OCI-M1 (cell line): ENCODE measurements at places on chromosomes 5 and 9.

- no peak for DNase-seq
Observed at GRCh38 chr5:72046106-72046505, 61.2 kb upstream of the MAP1B start.

DNA sequence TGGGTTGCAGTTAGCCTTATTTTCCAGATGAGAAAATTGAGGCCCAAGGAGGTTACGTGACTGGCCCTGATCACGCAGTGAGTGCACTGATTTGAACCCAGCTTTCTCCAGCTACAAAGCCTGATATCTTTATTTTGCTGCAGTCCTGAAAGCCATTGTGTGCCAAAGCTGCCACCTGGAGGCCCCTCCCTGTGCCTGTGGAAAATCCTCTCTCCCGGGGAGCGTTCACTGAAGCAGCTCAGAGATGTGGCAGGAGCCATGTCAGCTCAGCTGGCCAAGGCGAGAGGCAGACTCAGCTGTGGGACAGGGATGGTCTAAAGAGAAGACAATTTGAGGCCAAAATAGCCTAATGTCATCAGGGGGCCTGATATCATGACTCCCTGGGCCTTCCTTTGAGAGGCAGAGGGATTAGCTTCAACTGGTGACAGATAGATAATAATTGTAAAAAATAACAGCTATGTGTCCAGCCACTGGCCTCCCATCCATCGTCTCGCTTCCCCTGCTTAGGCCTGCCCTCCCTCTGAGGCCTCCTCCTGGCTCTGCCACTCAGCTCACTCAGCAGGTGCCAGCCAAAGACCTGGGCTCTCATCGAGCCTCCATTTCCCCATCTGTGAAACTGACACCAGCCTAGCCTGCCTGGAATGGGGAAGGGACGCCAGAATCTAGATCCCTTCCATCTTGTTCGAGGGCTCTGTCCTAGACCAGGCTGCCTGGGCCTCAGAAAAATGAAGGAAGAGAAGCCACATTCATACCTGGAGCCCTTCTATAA lies 74.3 kb upstream of the GGTA1 start:
- no peak for DNase-seq

GRCh38 chr5:132265336-132266030 lies 8.0 kb downstream of the PDLIM4 start:
- DNase-seq, result no peak

DNA sequence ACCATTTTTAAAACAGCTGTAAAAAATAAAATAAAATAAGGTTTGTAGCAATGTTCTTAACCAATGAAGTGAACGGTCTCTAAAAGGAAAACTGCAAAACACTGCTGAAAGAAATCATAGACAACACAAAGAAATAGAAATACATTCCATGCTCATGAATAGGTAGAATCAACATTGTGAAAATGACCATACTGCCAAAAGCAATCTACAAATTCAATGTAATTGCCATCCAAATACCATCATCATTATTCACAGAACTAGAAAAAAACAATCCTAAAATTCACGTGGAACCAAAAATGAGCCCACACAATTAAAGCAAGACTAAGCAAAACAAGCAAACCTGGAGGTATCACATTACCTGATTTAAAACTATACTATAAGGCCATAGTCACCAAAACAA lies 67.6 kb upstream of the RGMB start:
- no peak for DNase-seq

GRCh38 chr5:102971676-102972293 lies 148.2 kb downstream of the GIN1 start:
- peak; percentile 52 for DNase-seq

DNA sequence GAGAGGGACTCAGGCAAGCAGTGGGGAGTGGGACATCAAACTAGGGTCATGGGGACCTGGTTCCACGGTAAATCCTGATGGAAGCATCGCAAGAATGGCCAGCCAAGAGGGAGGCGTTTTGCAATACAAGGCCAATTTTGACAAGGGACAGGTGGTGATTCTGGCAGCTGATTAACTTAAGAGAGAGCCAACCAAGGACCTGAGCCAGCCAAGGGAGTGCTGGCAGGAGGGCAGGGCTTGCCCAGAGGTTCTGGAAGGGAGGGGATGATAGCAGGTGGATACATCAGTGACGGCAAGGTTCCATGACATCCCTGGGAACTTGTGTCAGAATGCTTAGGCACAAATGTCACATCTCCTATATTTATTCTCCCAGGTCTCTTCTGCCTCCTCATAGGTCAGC lies 32.8 kb upstream of the PUM3 start:
- no peak for DNase-seq

DNA sequence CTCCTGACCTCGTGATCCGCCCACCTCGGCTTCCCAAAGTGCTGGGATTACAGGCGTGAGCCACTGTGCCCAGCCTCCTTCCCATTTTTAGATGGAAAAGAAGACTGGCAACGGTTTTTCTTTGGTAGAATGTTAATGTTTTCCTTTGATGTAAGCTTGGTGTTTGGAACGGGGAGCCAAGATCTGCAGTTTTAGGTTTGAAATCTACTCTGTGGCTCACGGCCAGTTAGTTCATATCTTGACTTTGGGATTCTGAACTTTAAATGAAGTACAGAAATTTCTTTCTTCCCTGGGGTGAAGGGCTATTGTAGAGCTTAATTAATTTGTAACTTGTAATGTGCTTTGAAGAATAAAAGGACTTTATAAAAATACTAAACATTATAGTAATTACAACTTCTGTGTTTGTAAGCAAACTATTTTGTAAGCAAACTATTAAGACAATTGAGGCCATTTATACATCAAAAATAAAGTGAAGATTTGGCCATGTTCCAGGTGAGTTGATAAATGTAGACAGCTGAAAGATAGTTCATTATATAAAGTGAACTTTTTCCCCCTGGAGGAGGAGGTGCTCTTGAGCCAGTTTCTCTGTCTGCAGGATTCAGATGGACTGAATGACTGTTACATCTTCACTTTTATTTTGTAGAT lies 117.1 kb upstream of the TUT7 start:
- no peak for DNase-seq

DNA sequence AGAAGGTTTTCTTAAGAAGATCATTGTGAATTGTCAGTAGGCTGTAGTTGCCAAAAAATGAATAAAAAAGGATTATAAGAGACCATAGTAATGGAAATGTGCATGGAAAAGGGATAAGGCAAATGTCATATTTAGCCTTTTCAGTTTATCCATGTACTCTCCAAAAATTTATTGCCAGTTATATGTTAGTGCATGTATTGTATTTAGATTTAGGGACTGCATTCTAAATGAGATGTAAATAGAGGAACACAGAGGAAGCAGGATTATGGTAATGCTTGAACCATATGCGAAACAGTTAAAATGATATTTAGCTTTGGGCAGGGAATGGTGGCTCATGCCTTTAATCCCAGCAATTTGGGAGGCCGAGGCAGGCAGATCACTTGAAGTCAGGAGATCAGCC lies 33.0 kb downstream of the DDX46 start:
- DNase-seq, result no peak

- DNase-seq, result no peak
Observed at GRCh38 chr9:114098936-114099668, at the start of gene KIF12. Gene KIF12 (minus strand): TSS chr9:114099292. CDS start chr9:114099276, 16 bp downstream.

DNA sequence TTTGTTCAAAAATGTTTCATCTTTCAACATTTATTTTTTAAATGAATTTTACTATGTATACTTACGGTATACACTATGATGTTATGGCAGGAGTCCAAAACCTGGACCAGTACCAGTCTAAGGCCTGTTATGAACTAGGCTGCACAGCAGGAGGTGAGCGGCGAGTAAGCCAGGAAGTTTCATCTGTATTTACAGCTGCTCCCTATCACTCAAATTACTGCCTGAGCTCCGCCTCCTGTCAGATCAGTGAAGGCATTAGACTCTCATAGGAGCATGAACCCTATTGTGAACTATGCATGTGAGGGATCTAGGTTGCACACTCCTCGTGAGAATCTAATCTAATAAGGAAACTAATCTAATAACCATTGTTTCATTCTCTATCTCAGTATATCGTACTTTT lies 715.5 kb upstream of the PTPRD start:
- no peak for DNase-seq

DNA sequence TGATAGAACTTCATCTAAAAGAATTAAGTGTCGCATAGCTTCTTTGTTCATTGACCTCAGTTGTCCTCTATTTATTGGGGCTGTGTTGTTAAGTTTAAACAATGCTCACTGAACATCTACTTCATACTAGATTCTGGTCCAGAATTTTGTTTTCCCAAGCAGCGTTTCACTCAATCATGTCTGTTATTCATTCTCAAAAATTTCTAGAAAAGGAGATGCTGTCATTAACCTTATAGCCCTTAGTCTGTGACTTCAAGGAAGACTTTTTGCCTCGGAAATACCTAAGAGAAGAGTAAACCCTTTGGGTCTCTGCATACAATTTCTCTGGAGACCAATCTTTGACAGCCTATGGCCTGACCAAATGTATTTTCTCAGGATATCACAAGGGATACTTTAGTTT lies 171.7 kb downstream of the FGF1 start:
- DNase-seq, result no peak

DNA sequence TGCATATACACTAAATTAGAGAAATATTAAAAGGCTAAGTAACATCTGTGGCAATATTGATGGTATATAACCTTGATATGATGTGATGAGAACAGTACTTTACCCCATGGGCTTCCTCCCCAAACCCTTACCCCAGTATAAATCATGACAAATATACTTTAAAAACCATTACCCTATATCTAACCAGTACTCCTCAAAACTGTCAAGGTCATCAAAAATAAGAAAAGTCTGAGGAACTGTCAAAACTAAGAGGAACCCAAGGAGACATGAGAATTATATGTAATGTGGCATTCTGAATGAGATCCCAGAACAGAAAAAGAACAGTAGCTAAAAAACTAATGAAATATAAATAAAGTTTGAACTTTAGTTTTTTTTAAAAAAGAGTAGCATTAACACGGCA lies 7.3 kb upstream of the IFNB1 start:
- no peak for DNase-seq

- DNase-seq, result no peak
Observed at GRCh38 chr5:32233696-32234447, 59.8 kb upstream of the GOLPH3 start.

DNA sequence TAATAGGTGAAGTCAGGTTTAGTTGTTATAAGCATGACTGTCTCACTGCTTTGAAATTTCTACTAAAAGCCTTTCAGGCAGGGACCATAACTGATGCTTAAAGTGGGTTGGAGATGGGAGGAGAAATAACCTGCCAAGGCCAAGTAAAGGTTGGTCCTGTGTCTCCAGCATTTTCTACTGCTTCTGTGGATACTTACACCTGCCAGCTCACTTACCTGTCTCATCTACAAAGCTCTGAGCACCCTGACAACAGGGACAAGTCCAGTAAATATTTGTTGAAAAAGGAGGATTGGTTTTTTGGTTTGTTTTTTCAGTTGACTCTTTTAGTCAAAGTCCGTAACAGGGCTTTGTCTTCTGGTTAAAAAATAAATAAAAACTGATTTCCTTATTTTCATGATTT lies 38.6 kb downstream of the GRAMD2B start:
- no peak for DNase-seq

GRCh38 chr5:133713209-133713608 lies 100.9 kb upstream of the FSTL4 start:
- no peak for DNase-seq

DNA sequence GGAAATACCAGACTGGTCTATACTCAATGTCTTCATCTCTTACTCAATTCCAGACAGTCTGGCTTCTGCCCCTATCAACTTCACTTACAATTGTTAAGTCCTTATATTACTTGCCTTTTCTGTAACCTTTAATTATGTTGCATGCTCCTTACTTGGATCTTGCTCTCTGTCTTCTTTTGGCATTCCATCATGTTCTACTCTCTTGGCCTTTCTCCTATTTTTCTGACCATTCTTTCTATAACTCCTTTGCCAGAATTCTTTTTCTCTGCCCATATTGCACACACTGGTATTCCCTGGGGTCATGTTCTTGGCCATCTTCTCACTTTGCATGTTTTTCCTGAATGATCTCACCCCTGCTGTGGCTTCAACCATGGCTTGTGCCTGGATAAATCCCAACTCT lies 209.8 kb upstream of the ZNF462 start:
- no peak for DNase-seq

DNA sequence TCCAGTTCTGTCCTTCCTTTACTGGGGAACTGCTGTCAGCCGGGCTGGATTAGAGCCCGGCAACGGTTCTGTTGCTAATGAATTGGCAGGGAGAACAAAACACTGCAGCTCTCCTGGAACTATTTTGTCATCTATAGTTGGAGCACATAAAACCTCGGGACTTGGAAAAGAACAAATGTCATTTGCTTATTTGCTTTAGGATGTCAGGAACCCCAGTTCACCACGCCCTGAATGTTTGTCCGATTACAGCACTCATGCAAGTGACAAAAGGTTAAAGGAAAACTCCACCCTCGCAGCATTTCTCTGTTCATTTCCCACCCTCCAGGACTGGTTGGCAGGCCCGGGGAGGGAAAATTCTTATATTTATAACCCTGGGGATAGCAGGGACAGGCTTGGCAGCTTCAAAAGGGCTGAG lies 66.4 kb upstream of the PLPP1 start:
- DNase-seq, result no peak

GRCh38 chr5:143309661-143310431 lies 93.6 kb downstream of the NR3C1 start:
- DNase-seq, result no peak

DNA sequence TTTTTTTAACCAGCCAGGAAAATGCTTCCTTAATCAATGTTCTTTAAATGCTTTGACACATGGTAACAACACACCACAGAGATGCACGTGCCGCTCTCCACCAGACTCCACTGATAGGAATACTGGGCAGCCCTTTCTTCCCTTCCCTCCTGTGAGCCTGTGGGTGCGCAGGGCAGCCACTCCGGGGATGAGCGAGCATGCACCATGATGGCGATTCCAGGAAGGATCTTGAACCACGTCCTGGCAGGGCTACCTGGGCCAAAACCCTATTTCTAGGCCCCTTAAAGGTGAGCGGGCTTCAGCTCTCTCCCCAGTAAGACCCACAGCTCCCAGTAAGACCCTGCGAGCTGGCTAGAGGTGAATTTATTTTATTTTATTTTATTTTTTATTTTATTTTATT lies 128.2 kb downstream of the MVB12B start:
- DNase-seq, result no peak

GRCh38 chr9:123609844-123610243 lies 253.8 kb downstream of the CRB2 start:
- DNase-seq, result no peak

DNA sequence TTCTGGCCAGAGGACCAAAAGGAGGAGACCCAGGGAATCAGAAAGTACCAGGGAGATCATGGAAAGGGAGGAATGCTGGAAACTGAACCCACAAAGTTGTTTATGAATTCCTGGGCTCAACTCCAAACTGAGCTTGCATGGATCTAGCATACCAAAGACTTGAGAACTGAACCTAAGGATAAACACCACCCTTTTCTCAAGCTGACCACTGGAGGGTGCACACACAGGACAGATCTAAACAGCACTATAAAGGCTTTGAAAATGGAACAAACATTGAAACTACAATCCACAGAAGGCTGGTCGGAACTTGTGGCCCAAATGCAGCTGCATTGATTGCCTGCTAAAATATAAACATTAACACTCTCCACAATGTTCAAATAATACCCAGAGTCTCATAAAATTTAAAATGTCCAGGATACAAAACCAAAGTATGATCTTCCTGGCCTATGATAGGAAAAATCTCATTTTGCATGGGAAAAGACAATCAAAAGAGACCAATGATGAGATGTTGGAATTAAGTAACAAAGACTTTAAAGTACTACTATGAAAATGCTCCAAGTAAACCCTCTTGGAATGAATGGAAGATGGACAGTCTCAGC lies 15.6 kb upstream of the IRF1 start:
- peak; percentile 66 for DNase-seq

- no peak for DNase-seq
Observed at GRCh38 chr5:113150221-113150620, 173.6 kb downstream of the DCP2 start.
